Motor neuron (in vitro differentiated cells): ENCODE measurements at places on chromosomes 2 and 18.

DNA sequence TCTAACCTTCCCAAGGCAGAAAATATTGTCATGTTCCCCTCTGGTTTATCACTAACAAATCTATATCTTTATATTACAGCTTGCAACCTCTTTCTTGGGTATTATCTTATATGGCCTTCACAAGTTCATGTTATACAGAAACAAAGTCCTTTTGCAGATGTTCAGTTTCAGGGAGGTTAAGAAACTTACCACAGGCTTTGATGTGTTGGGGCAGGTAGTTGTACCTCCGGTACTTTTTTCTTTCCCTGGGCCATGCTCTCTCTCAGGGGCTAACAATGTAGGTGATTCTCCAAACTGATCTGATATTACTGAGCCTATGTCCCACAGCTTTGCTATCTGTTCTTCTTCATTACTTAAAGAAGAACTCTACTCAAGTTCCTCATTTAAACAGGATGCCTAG is 548.9 kb upstream of the SYT4 start:
- no peak for ATAC-seq

DNA sequence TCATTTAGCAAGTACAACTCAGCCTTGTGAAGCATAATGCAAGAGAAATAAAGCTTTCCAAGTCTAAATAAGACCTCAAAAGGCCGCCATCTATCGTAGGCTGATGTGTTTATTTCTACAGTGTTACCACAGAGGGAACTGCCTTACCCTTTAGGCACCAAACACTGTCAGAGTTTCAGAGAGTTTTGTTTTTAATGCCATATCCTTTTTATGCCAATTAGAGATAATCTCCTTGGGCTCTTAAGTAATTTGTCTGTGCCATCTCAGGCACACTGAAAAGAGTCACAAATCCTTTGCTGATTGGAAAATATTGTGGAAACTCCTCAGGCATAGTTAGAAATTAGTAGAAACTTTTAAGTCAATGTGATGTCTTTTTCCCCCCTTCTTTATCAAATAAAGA is 797.1 kb downstream of the SLC4A3 start:
- ATAC-seq, result no peak

- ATAC-seq, result no peak
These were observed 9.5 kb downstream of the INPP1 start for GRCh38 chr2:190352668-190353536.

DNA sequence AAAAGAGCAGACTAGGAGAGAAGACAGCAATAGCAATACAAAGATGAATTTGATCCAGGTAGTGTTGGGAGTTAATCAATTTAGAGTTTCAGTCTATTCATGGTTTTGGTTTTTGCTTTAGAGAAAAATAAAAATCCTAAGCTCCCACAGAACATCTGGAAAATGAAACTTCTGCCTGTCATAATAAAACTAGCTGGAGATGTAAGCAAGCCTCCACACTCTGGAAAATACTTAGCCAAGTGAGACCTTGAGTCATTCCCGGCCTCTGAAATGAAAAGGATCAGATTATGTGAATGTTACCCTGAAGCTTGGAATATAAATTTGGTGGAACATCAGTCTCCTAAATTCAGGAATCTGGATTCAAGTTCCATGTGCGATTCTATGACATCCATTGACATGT is 485.6 kb upstream of the SPRED2 start:
- no peak for ATAC-seq

GRCh38 chr2:96550787-96551604 is 14.4 kb downstream of the ARID5A start:
- no peak for ATAC-seq

DNA sequence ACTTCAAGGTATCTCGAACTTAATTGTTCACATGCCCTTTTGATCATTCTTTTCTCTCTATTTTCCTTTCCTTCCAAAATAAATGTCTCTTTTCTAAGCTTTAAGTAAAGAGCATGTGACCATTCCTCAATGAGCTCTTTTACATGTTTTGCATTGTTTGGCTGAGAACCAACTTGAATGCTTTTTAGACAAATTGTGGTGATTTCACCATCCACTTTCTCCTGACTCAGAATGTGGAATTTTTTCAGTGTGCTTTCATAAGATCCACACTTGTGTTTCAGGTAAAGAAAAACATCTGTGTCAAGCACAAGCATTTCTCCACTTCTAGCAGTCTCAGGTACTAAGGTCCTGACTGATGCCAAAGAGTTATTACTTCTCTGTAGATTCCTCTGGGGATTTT is 10.7 kb downstream of the RBM43 start:
- ATAC-seq, result no peak

DNA sequence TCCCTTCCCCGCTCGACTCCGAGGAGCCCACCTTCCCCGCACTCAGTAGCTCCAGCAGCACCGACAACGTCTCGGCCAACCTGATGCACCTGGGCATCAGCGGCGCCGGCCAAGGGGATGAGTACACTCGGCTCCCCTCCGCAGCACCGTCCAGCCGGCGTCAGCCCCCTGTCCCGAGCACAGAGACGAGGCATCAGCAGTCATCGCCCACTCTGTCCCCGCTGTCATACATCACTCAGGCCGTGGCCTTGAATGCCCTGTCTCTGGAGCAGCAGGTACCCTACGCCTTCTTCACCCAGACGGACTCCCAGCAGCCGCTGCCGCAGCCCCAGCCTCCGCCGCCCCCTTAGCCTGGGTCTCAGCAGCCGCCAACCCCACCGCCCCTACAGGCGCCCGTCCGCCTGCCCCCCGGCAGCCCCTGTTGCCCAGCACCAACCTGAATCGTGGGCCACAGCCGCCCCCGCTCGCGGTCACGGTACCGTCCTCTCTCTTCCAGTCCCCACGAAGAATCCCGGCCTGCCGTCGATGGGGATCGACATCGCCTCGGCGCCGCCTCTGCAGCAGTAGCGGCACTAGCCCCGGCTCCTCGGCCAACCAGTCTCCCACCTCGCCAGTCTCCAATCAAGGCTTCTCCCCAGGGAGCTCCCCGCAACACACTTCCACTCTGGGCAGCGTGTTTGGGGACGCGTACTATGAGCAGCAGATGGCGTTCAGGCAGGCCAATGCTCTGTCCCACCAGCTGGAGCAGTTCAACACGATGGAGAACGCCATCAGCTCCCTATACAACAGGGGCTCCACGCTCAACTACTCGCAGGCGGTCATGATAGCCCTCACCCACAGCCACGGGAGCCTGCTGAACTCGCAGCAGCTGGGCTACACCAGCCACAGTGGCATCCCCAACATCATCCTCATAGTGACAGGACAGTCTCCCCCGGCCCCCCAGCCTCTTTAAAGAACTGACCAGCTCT is 1195.9 kb upstream of the CHAC2 start:
- ATAC-seq, result no peak

DNA sequence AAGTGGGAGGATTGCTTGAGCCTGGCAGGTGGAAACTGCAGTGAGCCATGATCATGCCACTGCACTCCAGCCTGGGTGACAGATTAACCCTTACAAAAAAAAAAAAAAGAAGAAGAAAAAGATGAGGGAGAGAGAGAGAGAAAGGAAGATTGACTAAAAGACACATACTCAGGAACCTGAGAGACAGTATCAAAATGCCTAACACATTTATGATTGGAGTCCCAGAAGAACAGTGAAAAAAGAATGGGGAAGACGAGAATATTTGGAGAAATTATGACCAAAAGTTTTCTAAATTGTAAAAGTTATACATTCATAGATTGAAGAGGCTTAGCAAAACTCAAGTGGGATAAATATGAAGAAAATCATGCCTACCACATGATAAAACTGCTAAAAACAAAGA is 19.9 kb upstream of the SPATS2L start:
- ATAC-seq, result no peak

DNA sequence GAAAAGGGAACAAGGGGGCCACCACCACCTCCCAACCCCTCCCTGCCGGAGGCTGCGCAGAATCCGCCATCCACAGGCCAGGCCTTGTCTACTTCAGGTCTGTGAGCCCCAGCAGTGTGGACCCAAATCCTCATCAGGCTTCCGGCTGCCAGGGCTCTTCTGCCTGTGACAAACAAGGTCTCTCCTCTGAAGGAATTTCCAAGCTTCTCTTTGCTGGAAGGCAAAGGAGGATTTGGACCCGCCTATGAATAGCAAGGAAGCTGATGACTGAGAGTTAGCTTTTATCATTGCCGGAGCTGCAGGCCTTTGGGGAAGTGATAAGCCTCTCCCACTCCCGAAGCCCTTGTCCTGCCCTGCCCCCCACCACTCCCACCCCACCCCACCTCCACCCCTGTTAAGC is 93.7 kb upstream of the SH3BP4 start:
- no peak for ATAC-seq

DNA sequence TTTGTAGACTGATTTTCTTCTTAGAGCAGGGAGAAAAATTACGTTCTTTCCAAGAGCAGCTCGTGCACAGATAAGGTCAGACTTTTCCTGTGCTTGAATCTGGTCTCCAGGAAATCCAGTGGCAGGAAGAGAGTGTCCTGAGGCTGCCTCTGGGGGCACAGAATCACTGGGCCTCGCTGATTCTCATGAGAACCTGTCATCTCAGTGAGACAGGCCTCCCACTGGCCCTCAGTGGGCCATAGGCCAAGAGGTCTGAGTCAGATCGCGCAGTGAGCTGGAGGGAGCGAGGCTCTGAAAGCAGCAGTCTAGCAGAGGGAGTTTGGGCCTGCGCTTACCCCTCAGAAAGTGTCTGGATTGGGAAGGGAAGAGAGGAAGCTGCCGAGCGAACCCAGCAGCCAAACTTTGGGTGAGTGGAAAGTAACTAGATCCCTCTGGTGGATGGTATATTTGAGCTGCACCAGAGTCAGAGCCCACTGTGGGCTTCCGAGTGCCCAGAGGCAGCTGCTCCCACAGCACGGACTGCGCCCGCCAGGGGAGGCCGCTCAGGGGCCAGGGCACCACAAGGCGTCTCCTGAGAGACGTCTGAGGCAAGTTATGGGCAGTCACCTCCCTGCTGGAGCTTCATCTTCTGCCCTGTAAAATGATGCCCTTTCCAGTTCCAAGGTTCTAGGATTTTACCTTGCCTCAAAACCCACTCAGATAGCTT is 8.2 kb downstream of the GDF7 start:
- ATAC-seq, result no peak

GRCh38 chr2:54081574-54081973 is 33.8 kb upstream of the ACYP2 start:
- peak; percentile 45 for ATAC-seq

- ATAC-seq, result peak; percentile 79
These were observed 64.9 kb downstream of the KLHL29 start for GRCh38 chr2:23449831-23450331.

DNA sequence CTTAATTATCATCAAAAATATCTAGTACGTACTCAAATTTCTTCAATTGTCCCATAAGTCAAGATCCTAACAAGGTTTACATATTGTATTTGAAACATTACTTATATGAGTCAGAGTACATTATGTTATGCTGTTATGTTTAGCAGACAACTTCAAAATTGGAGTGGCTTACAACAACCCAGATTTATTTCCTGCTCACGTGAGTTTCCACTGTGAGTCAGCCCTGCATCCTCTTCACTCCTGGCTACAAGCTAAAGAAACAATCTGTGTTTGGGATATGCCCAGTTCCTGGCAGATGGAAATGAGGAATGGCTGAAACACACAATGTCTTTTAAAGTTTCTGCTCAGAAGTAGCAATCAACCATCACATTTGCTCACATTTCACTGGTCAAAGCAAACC is 31.5 kb upstream of the TANC1 start:
- no peak for ATAC-seq

- ATAC-seq, result no peak
These were observed 71.7 kb downstream of the LONRF2 start for GRCh38 chr2:100250645-100251044.

GRCh38 chr2:240325016-240326007 is 110.2 kb upstream of the GPC1 start:
- ATAC-seq, result no peak

DNA sequence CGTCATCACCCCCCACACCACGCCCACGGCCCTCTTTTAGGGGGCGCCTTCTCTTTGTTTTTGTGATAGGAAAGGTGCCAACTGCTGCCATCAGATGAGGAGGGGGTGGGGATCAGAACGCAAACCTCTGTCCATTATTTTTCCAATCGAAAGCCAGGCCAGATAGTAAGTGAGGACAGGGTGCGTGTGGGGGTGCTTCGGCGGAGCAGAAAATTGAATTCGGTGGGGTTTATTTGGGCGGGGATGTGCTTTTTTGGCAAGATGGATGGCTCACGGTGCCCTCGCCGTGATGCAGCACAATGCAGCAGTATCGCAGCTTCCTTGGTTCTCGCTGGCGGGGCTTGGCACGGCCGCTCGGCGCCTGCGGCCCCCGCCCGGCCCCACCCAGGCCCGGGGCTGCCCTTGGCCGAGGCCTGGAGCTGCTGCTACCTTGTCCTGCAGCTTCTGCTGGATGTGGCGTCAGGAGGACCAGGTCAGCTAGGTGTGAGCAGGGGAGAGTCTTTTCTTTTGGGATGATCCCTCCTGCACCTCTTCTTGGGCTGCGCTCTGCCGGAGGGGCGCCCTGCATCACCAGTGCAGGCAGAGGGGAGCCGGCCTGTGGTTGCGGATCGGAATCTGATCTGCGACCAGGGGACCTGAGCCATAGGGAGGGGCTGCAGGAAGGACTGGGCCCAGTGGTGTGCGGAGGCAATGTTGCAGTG is 1.3 kb downstream of the SPTBN1 start:
- peak; percentile 5 for ATAC-seq

- ATAC-seq, result peak; percentile 41
These were observed 2.6 kb downstream of the MAB21L4 start for GRCh38 chr2:240893363-240893844.

- ATAC-seq, result no peak
These were observed 81.9 kb upstream of the TMEM178A start for GRCh38 chr2:39583781-39584180.

GRCh38 chr2:138267161-138267901 is 234.2 kb upstream of the SPOPL start:
- no peak for ATAC-seq

DNA sequence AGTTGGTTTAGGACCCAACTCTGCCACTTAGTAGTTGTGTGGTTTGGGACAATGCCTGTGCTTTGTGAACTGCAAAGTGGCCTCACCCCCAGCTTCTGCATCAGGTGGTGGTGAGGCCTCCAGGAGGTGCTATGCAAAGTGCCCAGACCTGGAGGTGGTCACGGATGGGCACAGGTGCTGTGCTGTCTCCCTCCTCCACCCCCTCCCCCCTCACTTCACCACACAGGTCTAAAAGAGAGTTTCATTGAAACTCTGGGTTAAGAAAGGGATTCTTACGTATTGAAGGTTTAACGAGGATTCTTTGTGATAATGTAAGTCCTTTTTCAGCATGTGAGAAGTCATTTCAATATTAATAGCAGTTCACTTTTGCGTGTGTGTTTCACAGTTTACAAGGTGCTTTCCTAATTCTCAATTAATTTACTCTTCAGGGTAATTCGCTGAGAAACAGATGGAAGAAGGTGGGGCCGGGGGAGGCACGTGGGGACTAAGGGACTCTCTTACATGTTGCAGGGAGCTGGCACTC is 369.9 kb downstream of the LPIN1 start:
- ATAC-seq, result no peak

- no peak for ATAC-seq
These were observed 119.4 kb downstream of the LPIN1 start for GRCh38 chr2:11865805-11866204.

GRCh38 chr2:107807988-107808387 is 18.7 kb upstream of the RGPD4 start:
- no peak for ATAC-seq

GRCh38 chr2:128686881-128687555 is 368.4 kb upstream of the HS6ST1 start:
- ATAC-seq, result no peak
